Activated T-cell treated with anti-CD3 and anti-CD28 coated beads, Interleukin-2, amount 50 U/mL, for 4 hours (primary cell): ENCODE measurements at places on chromosomes 2 and 18. TPM values are rescaled to one million over a fixed set of nuclear protein-coding genes. Genes with fewer than 3 reads are reported as not detected.

GRCh38 chr2:174699993-174700766 is 64.1 kb downstream of the CHRNA1 start:
- DNase-seq, result no peak

GRCh38 chr2:2913601-2914120 is 464.0 kb downstream of the EIPR1 start:
- no peak for DNase-seq

DNA sequence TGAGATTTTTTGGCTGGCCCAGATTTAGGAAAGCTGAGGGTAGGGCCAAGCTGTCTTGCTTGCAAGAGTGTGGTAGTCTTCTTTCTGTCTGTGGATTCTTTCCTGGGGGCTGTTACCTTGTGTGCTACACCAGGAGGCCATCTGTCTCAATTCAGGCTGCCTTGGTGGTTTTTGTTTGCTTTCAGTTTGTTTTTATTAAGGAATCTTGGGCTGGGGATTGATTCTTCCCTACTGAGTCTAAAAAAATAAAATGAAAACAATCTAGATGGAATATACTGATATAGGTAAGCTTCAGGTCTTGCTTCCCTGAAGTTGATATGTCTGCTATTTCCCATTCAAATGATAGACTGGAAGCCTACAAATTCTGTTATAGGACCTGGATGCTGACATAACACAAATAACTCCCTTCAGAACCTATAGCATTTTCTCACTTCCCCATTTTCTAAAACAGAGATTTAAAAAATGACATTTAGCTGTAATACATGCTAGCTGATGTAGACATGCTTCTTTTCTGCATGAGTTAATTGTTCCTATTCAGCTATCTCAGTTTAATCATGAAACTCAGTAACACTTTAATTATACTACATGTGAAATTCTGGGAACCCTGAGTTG is 5.3 kb downstream of the LHCGR start:
- DNase-seq, result no peak

- DNase-seq, result no peak
These were observed 12.1 kb downstream of the TTL start for GRCh38 chr2:112493858-112494648.

DNA sequence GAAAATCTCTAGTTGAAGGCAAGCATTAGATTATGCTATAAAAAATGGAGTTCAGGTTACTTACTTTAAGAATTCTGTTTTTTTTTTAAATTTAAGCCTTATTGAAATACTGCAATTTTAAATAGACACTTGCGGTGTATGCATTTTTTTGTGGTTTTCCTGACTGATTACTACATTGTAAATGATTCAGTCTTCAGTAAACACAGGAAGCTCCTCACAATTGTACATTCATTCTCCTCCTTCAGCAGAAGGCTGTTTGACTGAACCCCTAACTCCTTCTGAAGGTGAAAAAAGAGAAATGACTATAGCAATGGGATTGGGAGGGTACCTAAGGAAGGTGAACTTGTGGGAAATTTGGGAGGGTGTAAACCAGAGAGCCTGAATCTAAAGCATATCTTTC is 136.1 kb downstream of the GCA start:
- no peak for DNase-seq

DNA sequence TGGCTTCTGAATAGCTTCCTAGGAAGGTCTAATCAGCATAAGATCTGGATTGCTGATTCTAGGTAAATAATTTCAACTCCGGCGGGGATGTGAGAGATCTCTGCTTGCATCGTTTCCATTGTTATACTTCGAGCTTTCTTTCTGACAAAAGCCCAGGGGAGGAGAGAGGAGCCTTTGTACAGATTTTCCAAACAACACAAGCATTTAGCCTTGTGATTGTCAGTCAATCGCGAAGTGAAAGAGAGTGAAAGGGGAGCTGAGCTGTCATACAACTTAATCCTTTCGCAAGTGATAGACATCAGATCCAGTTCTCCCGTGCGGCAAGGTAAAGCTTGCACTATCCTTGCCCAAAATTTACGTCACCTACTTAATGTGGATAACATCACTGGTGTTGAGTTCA is 26.2 kb downstream of the RALB start:
- DNase-seq, result no peak

- no peak for DNase-seq
These were observed 436.3 kb upstream of the CHST9 start for GRCh38 chr18:27621236-27621890.

DNA sequence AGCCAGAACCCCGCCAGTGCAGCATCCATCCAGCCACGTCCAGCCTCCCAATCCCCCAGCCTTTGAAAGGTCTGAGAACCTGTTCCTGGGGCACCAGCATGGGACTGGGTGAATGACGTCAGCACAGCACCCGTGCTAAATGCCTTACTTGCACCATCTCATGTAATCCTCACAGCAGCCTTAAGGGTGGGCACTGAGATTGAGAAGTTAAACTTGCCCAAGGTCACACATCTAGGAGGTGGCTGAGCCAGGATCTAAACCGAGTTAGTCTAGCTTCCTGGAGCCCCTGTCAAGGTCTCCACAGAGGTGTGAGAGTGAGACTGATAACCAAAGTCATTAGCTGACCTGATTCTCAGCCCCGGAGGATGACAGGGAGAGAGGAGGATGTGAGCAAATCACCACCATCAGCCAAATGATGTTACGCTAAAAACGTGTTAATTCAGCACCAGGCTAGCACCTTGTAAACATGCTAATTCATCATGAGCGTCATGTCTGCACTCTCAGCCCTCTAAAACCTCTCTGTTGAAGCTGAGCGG is 4.6 kb downstream of the CD8A start:
- DNase-seq, result peak; percentile 23

- no peak for DNase-seq
These were observed 280.6 kb downstream of the MYT1L start for GRCh38 chr2:2050446-2050845.

Gene KIF1A
- 2.5 TPM for total RNA-seq

Gene FOXI3
- total RNA-seq, result not detected

Gene ILKAP
- 70.9 TPM for total RNA-seq

Gene TMEM169
- total RNA-seq, result 0.27 TPM
